ENCODE measurements at places on chromosomes 5 and 9.

DNA sequence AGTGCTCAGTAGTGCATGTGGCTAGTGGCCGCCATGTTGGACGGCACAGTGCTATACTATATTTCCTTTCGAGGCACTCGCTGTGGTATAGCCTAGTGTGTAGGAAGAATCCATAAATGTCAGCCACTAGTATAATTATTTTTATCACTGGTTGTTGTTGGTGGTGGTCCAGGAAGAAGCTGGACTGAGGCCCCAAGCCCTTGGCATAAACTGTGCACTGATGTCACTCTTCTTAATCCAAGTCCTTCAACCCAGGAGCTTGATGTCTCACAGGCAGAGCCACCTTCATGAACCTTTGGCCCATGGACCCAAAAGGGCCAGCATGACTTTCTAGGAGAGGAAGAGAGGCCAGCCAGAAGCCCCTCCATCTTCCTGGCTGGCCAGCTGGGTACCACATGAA is 32.5 kb upstream of the SYNPO start:
- DNase-seq, result no peak

GRCh38 chr9:110672873-110673510 is 4.4 kb downstream of the MUSK start:
- DNase-seq, result no peak

GRCh38 chr5:57753446-57753845 is 270.8 kb upstream of the ACTBL2 start:
- DNase-seq, result no peak

DNA sequence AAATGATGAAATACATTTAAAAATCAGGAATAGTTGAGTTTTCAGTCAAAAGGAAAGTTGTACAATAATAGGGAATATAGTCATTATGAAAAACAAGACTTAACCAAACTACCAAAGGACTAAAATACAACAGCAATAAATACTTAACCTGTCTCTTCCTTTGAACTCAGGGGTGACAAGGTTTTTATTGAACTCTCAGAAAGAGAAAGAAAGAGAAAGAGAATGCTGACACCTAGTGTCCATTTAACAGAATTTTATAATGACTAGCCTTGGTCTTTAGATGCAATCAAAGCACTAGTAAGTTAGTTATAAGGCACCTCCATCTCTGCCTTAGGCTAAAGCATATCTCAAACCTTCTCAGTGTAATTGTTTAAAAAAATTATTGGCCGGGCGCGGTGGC is 47.5 kb downstream of the UIMC1 start:
- peak; percentile 6 for DNase-seq

- DNase-seq, result no peak
These were observed 232.2 kb downstream of the DENND1A start for GRCh38 chr9:123697686-123698085.

Data from NCI-H524 treated with DMSO at 0.1 percent for 48 hours (cell line).